Lower leg skin (tissue), 4 donors: ENCODE measurements at places on chromosomes 1 and 21.
A peak's percentile ranks its signal among the peaks of the same experiment; 100 is the strongest.

- peak; percentile 57 for DNase-seq
Observed at GRCh38 chr21:39913706-39914305, 46.6 kb downstream of the PCP4 start.

DNA sequence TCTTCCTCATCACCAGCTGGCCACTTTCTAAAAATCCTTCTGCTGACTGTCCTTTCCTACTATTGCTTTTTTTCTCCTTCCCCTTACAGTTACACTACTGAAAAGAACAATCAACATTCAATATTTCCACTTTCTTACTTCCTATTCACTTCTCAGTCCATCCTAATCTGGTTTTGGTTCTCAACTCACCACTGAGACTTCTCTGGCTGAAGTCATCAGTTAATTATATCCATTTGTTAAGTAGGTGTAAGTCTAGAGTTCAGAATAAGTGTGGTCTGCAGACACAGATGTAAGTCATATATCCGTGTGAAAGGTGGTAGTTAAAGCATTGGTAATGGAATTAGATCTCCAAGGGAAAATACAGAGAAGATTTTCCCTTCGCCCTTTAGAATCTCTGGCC lies 21.4 kb downstream of the PEA15 start:
- DNase-seq = no peak

- DNase-seq = no peak
Observed at GRCh38 chr21:36717976-36718375, 19.1 kb downstream of the SIM2 start.

- DNase-seq = peak; percentile 5
Observed at GRCh38 chr21:44092211-44092610, 15.0 kb upstream of the PWP2 start.

DNA sequence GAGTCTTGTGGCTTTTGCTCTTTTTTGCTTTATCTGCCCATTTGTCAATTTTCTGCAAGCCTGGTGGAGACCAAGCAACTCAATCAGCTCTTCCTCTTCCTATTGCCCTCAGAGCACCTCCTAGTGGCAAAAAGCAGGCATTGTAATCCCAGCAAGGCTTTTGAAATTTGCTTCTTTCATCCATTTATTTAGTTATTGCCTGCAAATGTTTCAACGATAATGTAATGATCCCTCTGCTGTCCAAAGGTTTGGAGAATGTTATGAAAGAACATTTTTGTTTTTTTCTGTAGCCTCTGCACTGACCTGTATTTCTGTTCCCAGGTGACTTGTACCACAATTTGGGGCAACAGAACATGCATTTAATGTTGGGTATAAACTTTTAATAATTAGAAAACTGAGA lies 127.8 kb downstream of the GABPA start:
- DNase-seq = no peak

DNA sequence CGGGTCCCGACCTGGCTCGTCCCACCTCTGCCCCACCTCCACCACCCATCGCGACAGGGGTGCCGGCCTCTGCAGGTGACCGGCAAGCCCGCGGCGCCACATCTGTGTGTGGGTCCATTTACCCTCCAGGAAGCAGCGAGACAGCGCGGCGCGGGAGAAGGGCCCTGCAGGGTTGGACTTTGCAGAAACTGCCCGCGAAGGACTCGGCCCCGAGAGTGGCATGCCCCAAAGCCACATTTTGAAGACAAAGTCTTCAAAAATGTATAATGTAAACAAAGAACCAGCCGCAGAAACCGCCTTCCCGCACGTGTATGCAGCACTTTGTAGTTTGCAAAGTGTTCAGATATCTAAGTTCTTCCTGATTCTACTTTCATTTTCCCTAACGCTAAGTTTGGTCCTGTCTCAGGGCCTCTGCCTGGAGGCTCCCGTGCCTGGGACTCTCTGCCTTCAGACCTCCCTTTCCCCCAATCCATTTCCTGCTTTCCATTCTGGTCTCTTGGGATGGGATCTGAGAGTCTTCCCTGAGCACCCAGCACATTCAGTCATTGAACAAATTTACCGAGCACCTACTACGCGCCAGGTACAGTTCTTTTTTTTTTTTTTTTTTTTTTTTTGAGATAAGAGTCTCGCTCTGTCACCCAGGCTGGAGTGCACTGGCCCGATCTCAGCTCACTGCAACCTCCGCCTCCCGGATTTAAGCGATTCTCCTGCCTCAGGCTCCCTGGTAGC lies 524 bp upstream of the TMCO4 start:
- peak; percentile 90 for DNase-seq

DNA sequence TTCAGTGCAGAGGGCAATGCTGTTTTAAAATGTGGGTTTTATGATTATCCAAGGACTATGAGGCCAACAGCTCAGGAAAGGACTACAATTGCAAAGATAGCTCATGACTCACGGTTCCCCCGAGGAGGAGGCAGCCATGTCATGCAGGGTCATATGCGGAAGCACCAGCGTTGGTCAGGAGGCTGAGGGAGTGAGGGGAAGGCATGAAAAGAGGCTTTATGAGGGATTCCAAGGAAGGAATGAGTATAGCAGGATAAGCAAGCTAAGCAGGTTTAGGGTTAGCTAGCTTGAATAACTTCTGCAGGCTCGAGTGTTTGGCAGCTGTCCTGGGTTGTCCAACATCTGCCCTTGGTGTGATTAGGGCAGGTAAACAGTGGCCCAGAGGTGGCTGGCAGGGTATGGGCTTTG lies 495.1 kb downstream of the SETD4 start:
- peak; percentile 30 for DNase-seq

GRCh38 chr1:2208309-2209239 lies 14.0 kb upstream of the FAAP20 start:
- no peak for DNase-seq

DNA sequence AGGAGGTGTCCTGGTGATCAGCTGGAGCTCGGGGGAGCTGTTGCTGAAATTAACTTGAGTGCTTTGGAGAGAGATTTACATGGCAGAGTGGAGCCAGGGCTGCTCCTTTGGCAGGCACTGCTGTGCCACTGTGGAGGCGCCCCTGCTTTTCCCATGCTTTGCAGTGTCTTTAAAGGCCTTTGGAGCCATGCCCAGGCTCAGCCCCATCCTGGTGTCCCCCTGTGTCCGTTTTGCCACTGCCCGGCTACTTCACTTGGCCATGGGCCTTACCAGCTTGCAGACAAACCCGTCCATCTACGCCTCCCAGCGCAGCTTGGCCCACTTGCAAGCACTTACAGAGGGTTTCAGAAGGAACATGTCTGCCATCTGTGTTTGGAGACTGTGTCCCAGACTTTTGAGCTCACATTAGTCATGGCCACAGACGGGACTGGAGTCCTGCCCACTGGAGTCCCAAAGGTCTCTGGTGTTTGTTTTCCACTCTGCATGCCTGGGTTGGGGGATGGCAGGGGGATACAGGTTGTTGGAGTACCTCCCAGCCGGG lies 18.2 kb upstream of the LAMTOR5 start:
- DNase-seq = peak; percentile 77

DNA sequence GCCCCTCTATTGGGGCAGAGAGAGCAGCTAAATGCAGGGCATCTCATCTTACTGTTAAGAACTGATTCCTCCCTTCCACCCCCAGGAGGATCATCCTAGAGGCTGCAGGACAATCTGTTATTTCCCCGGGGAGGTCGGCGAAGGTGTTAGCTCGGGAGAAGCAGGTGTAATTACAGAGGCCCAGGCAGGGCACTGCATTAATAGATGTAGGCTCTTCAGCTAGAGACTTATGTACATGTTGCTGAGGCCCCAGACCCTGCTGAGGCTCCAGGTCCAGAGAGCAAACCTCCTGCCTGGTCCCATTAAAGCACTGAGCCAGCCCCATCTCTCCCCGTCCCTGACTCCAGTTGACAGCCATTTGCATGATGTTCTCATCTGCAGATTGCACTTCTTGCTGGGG lies 320.3 kb upstream of the VAMP3 start:
- DNase-seq = no peak

DNA sequence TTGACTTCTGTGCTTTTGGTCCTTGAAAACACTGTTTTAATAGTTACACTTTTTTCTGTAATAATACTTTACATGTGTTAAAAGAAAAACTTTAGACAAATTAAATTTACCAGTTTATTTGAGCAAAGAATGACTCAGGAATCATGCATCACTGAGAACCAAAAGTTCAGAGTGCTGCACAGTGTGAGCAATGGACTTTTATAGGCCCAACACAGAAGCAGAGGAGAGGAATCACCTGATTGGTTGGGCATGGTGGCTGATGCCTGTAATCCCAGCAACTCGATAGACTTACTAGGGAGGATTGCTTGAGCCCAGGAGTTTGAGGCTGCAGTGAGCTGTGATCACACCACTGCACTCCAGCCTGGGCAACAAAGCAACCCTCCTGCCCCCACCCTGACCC lies 29.3 kb downstream of the ZNF648 start:
- no peak for DNase-seq

DNA sequence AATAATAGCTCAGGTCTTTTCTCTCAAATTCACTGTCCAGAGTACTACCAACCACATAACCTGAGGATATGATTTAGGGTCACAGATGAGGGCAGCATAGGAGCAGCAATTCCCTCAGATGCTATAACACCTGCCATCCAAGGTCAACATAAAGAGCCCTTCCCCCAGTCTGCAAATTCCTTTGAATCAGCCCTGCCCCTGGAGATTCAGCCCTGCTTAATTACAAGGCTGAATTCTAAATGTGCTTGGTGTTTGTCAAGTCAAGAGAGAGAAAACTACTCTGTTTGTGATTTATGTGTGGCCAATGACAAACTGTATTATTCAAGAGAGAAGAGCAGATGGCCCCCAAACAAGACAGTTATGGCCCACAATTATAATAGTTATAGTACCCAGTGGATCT lies 195.7 kb upstream of the ADGRL2 start:
- DNase-seq = no peak

- no peak for DNase-seq
Observed at GRCh38 chr1:43034778-43035177, 76.1 kb upstream of the SLC2A1 start.

- DNase-seq = no peak
Observed at GRCh38 chr1:207791290-207791689, 39.4 kb downstream of the CD46 start.

- DNase-seq = no peak
Observed at GRCh38 chr1:68121536-68121935, 71.1 kb upstream of the DIRAS3 start.

- no peak for DNase-seq
Observed at GRCh38 chr1:6134741-6135510, 45.2 kb downstream of the CHD5 start.

DNA sequence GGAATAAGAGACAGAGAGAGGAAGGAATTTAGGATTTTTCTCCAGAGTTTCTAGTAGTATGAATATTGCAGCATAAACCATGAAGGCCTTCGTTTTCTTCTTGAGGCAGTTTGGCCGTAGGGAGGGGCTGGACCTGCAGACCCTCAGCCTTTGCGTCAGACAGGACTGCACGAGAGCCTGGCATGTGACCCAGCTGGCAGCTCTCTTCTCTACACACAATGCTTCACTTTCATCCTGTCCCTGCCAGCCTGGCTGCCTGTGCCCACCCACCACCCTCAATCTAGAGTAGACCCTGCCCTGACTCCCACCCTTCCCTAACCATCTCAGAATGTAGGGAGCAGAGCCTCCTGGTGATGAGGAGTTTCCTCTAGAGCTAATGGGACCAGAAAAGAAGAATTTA lies 1.6 kb downstream of the CA14 start:
- DNase-seq = no peak

DNA sequence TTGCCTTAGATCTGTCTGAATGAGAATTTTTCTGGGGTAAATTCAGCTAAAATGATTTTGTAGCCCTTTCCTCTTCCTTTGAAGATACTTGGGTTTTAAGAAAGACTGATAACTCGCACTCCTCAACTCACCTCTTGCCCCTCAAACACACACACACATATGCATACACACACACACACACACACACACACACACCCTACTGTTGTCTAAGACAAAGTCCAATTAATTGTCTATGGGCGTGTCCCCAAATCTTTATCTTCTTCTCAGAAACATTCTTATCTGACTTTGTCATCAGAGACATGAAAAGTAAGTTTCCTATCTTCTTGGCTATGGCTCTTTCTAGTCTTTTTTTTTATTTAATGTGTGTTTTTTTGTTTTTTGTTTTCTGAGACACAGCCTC lies 36.1 kb upstream of the SMYD2 start:
- no peak for DNase-seq

DNA sequence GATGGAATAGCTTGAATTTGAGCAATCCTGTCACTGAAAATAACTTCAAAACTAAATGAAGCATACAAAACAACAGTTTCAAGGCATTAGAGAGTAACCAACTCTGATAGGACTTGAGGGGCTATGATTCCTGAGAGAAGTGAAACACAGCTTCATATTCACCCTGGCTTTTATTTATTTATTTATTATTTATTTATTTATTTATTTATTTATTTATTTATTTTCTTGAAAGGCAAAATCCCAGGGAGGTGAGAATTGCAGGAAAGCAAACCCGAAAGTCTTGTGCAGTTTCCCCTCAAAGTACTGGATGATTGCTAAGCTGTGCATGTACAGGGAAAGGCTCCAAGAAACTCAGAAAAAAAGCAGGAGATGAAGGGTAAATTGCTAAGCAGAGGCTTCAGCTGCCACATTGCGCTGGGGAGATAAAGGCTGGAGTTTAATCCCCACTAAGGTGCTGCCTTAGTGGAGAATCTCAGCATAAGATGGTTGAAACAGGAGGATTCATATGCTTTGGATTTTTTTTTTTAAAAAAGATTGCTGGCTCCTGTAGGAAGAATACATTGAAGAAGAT lies 72.9 kb upstream of the COL24A1 start:
- no peak for DNase-seq

GRCh38 chr1:84613026-84613425 lies 38.8 kb upstream of the CTBS start:
- no peak for DNase-seq

DNA sequence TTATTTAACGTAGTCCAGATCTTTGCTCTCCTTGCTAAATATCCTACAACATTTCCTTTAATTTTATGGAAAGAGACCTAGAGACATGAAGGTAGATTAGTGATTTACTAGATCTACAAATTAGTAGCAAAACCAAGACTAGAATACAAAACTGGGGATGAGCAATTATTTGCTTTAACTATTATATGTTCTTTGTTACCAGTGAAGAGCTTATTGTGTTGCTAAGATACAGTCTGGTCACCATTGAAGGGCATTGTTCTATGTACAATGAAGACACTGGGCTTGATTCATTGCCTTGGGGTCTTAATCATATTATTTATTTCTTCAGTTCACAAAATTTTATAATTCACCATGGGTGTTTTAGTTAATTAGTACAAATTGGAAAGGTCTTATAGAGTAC lies 88.3 kb downstream of the S1PR1 start:
- no peak for DNase-seq

GRCh38 chr1:244248426-244248825 lies 197.3 kb downstream of the ZBTB18 start:
- no peak for DNase-seq

DNA sequence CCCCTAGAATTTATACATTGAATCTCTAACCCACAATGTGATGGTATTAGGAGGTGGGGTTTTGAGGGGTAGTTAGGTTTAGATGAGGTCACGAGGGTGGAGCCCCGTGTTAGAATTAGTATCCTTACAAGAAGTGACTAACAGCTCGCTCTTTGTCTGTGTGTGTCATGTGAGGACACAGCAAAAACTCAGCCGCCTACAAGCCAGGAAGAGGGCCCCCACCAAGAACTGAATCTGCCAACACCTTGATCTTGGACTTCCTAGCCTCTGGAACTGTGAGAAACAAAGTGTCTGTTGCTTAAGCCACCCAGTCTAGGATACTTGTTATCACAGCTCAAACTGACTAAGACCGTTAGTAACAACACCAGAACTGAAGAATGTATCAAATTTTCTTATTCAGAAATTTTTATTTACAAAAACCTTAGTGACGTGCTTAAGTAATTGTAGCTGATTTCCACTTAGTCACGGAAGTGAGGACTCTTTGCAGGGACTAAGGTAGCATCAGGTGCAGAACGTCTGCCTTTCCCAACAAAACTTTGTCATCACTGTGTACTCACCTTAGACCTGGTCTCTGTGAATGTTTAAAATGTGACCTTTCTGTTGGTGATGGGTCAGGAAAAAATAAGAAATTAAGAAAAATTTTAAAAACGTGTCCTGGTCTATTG lies 24.5 kb upstream of the LRRC8C start:
- no peak for DNase-seq
